Activated T-helper 17 cell treated with anti-CD3 and anti-CD28 coated beads, Interleukin-2, amount 50 U/mL, for 72 hours (primary cell): ENCODE measurements at places on chromosomes 6 and 20. TPM values are rescaled to one million over a fixed set of nuclear protein-coding genes. Genes with fewer than 3 reads are reported as not detected.

CCHCR1 gene
- 52.4 TPM for total RNA-seq

POM121L2 gene
- not detected for total RNA-seq

JPH2 gene
- 0.42 TPM for total RNA-seq

PTK6 gene
- total RNA-seq = 1.9 TPM

TPX2 gene
- total RNA-seq = 142 TPM

ULBP3 gene
- total RNA-seq = not detected

ADGB gene
- not detected for total RNA-seq

COL19A1 gene
- total RNA-seq = 0.48 TPM

DEFB124 gene
- total RNA-seq = not detected

BNIP5 gene
- not detected for total RNA-seq

DNA sequence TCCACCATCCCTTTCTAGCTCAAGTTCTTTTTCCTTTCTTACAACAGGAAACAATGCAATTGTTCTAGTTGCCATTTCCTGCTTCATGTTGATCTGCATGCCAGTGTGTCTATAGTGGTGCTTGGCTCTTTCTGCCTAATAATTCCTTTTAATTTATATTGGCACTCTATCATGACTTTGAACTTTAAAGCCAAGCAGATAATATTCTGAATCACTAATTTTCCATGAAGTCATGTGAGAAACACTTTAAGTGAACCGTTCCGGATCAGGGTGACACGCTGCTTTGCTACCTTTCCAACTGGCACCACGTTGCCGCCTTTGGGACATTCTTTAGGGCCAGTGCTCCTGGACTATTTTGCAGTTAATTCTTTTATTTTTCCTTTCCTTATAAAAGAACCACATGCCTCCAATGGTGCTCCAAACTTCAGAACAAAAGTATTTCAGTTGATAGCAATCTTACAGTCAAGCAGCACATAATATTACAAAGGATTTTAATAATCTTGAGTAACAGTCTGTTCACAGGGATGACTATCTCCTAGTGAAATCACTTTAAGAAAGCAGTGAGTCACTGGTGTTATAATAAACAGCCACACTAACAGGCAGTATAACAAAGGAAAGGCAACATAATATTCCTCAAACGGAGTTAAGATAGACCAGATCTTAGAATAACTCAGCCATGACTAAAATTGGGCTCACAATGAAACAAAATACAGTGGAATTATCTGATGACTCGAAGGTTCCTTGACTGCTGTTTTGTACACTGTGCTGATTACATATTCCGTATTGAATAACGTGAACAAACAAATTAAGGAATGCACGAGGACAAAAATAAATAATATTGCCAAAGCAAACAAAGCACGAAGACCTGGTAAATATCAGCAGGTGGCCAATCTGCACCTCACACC is 19.0 kb upstream of the BLOC1S5 start:
- peak; percentile 72 for ATAC-seq

GRCh38 chr6:116126032-116126431 is at the start of gene COL10A1:
Gene COL10A1, minus strand, starts transcription at chr6:116126132. Its CDS starts 640 bp downstream, at chr6:116125492.
- no peak for ATAC-seq

GRCh38 chr6:126716826-126717509 is 377.1 kb downstream of the CENPW start:
- no peak for ATAC-seq

DNA sequence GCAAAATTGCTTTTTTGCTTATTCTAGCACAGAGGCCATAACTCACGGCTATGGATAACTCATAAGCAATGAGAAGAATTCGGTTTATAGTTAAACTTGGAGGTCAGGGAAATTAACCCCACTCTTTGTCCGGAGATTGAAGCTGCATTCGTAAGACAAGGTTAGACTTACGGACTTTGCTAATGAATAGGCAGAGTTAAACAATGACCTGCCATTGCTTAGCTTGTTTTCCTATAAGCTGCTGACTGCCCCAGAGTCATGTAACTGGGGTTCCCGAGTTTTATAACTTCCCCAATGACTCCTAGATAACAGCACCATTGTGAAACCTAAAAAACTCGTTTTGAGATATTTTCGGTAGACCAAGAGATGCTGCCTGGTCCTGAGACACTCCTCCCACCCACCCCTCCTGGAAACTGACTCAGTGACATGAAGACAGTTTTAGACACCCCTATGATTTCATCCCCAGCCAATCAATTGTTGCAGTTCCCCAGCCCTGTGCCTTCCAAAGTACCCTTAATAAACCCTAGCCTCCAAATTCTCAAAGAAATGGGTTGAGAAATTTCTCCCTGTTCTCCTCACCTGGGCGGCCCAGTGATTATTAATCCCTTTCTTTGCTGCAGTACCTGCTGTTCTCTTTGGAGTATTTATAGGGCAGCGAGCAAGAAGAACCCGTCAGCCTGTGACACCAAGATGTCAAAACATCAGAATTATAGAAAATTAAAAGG is 33.1 kb upstream of the MCUR1 start:
- no peak for ATAC-seq

DNA sequence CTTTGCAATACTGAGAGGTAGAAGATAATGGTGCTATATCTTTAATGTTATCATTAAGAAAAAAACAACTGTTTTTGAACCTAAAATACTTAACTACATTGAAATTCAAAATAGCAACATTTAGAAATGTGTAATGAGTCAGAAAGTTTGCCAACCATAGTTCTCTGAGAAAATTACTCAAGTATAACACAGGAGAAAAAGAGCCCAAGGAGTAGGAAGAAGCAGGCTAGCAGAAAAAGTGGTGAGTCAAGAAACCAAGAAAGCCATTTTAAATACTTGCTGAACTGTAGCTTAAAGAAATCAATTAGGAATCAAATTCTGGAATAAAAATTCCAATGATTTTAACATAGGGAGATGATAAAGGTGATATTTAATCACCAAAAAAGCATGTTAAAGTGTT is 181.0 kb upstream of the RSPO3 start:
- no peak for ATAC-seq

DNA sequence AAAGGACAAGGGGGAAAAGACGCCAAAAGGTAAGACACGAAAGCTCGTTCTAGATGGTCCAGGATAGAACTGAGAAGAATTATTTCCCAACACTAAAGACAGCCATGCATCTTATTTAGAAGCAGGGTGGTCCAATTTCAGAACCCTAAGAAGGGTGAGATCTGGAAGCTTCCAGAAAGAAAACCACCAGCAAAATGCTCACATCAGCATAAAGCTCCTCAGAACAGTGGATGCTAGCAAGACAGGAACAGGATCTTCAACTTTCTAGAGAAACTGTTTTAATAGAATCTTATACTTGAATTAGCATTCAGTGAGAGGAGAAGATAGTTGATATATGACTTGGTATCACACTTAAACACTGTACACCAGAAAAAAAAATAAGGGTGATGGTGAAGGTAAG is 101.5 kb downstream of the ZFP64 start:
- no peak for ATAC-seq

GRCh38 chr6:100202417-100203194 is 208.6 kb upstream of the MCHR2 start:
- no peak for ATAC-seq

DNA sequence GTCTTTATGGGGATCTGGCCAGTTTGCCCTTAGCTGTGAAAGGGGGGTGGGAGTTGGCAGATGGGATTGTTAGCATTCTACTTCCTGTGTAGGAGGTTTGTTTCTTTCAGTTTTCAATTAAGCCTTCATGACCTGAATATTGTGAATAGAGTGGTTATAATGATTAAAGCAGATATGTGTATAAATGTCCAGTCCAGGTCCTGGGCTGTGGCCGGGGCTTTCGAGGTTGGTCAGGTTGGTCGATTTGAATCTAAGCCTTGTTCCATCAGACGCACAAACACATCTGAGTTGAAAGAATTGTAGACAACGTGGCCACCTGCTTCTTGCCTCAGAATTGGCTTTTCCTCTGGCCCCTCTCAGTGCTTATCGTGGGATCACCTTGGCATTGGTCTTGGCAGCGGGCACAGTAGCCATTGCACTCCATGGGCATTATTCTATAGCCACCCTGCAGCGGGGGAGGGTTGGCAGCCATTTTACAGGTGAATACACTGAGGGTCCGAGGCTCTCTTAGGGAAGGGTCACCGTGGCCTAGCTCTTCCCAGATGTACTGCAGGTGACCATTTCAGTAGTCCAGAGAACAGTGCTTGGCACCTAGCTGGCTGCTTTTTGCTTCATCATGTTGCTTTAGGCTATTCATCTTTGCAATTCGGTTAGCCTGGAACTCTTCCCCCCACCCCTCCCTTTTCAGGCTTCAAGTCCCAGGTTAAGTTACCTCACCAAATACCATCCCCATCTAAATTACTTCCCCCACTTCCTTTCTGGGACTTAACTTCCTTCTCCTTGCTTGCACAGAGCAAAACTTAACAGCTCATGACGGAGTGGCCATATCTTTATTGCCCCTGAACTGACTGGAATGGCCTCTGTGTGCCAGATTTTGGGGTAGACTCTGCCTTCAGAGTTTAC is 1.1 kb downstream of the RNF114 start:
- ATAC-seq = peak; percentile 18

GRCh38 chr6:36436466-36436865 is 6.2 kb downstream of the PXT1 start:
- ATAC-seq = peak; percentile 39

- ATAC-seq = no peak
Measured at GRCh38 chr20:31962761-31963160, 5.2 kb upstream of the XKR7 start.

GRCh38 chr6:100979267-100979666 is 98.1 kb upstream of the ASCC3 start:
- no peak for ATAC-seq

DNA sequence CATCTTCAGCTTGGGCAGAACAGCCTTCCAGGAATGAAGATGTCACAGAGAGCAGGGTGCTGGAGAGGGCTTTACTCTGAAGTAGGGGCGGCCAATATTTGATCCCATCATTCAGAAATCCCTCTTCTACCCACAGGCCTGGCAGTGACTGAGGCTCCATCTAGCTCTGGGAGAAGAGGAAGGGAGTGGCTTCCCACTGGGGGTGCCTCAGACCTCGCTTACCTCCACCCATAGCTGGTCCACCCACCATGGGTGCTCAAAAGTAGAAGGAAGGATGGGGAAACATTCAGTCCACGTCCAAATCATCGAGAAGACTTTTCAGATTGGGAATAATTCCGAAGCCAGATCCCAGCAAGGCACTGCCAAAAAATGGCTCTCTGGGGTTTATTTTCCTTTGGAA is 11.8 kb upstream of the THBD start:
- ATAC-seq = no peak

DNA sequence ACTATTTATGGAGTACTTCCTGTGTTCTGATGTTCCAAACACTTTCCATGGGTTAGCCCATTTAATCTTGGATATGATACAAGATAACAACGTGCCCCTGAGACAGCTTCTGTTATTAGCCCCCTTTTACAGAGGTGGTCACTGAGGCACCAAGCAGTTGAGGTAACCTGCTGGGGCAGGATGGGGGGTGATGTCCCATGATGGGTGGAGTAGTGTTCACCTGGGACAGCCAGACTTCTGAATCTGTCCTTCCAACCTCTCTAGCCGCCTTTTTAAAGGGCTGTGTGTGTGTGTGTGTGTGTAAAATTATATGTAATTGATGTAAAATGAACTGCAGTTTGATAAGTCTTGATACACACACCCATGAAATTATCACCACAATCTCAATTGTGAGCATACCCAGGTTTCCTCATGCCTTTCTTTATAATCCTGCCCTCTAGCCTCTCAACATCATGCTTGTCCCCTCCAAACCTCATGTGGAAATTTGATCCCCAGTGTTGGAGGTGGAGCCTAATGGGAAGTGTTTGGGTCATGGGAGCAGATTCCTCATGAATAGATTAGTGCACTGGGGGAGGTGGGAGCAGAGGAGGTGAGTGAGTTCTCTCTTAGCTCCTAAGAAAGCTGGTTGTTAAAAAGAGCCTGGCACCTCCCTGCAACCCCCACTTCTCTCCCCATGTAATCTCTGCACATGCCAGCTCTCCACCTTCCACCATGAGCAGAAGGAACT is 39.2 kb downstream of the PLAGL2 start:
- ATAC-seq = no peak

DNA sequence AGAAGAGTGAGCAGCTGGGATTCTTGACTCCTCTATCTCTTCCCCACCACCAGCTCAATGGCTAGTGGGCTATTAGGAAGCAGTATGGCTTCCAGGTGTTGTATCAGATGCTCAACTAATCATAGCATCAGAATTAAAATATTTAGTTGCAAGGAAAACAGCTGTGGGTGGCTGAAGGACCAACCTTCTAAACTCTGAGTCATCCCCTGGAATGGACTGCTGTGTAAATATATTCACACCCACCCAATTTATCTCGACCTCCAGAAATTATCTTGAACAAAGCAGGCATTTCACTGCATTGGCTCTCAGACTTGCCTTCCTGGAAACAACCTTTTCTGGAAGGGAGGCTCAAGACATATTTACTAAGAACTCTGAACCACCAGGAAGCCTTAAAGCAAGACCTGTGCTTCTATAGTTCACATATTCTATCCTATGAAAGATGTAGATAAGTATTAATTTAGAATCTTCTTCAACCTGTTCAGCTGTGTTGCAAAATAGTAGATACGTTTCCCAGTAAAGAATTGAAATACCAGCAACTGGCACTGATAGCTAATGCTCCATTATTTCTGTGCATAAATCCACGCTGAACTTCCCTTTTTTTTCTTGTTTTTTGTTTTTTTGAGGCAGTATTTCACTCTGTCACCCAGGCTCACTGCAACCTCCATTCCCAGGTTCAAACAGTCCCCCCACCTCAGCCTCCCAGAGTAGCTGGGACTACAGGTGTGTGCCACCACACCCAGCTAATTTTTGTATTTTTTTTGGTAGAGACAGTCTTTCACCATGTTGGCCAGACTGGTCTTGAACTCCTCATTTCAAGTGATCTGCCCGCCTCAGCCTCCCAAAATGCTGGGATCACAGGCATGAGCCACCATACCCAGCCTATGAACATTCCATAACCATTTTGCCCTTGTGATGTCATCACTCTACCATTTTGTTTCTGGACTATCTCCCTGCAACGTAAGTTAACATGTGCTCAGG is 56.9 kb upstream of the CD2AP start:
- ATAC-seq = no peak

- no peak for ATAC-seq
Measured at GRCh38 chr20:22796469-22797077, 212.2 kb upstream of the FOXA2 start.

DNA sequence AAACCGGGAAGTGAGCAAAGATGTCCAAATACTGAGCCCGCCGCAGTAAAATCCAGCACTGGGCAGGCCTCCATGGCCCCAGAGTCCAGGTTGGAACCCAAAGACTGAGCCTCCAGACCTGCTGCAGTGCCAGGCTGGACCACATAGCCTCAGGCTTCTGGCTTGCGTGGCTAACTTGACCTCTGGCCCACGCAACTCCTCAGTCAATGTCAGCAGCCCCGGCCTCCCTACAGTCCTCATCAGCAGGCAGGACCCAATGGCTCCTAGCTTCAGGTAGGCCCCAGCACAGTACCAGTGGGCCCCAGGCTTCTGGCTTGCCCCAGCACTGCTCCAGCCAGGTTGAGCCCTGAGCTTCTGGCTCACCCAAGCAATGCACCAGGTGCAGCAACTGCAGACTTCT is 245.1 kb upstream of the AFDN start:
- no peak for ATAC-seq
